Heart left ventricle (tissue), 16 donors: ENCODE measurements at places on chromosomes 11 and 22. TPM values are rescaled to one million over a fixed set of nuclear protein-coding genes. Genes with fewer than 3 reads are reported as not detected.

GRCh38 chr11:86246293-86246675, 1.7 kb downstream of the EED start:
- DNase-seq: no peak

DNA sequence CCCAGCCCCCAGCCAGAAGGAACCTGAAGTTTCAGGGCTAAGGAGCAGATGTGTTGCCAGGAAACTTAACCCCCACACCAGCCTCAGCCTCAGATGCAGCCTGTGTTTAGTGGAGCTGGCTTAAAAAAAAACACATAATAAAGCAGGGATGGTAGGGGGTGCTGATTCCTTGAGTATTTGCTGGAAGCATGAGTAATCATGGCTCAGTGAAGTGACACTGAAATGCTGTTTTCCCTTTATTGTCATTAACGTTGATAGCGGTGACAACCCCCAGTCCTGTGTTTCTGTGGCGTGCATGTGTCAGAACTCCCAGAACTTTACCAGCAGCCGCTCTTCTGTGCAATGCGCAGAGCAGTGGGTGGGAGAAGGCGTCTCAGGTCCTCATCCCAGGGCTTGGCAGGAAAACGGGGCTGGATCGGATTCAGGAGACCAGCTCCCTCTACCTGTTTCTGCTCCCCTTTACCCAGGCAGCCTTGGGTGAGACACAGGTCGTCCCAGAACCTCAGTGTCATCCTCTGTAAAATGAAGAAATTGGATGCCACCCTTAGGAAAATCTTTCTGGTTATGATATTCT, 1282.1 kb downstream of the TBC1D22A start:
- DNase-seq: no peak

DNA sequence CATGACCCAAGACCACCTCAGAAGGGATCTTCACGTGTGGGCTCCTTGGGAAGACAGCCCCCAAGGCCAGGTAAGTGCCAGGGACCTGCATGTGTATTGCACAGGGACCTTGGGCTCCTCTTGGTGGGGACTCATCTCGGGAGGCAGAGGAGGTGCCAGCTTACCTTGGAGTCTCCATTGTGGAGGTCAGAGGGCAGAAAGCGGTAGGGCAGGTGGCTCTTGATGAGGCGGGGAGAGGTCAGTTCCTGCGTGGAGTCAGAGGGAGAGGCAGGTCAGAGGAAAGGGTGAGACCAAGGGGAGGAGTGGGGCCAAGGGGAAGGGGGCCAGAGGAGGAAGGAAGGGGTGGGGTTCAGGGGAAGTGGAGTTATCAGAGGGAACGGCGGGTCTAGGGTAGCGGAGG, 22.5 kb downstream of the SULT4A1 start:
- DNase-seq: no peak

GRCh38 chr22:37186228-37186996, 1.6 kb downstream of the C1QTNF6 start:
- peak; percentile 22 for DNase-seq

DNA sequence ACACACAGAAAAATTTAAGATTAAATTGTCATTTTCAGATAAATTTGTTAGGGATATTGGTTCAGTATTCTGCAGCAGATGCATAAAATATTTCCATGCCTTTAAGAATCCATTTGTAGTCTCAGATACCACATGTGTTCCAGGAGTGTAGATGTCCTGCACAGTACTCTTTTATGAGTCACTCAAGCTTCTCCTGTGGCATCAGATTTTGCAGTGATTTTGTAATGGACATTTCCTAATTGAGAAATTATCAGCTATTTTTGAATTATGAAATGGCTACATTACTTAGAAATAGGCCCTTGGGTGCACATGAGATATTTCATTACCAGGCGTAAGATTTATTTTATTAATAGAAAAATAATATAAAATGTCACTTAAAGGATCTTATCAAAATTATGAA, 18.9 kb downstream of the MMP3 start:
- no peak for DNase-seq

DNA sequence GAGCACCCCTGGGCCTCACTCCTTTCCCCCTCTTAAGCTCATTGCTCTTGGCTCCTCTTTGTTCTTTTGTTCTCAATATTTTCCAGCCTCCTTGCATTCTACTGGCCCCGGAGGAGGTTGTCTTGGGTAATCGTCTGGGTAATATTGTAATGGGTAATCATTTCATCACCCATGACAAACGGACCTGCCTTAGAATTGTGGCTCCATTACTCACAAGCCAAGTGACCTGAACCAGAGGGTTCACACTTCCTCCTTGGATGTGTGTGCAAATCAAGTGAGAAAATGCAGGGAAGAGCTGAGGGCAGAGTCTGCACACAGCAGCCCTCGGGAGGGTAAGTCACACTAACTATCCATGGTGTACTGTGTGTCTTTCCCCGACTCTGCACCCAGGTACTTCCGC, 305.0 kb downstream of the BUD13 start:
- DNase-seq: no peak

The CBX7 gene
- 77.7 TPM for total RNA-seq

The SYT9 gene
- not detected for total RNA-seq

DNA sequence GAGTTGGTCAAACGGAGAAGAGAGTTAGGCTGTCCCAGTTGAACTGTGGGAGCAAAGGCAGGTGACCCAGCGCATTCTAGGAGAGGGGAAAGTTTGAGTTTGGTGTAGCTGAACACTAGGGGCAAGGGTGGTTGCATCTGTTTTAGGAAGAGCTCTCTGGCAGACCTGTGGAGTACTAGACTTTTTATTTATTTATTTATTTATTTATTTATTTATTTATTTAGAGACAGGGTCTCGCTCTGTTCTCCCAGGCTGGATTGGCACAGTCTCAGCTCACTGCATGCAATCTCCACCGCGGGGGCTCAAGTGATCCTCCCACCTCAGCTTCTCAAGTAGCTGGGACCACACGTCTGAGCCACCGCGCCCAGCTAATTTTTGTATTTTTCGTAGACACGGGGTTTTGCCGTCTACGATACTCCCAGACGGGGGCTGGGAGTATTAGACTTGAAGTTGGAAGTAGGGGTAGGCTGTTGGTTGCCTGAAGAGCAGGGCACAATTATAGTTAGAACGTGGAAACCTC, 950 bp upstream of the ACER3 start:
- DNase-seq: no peak

DNA sequence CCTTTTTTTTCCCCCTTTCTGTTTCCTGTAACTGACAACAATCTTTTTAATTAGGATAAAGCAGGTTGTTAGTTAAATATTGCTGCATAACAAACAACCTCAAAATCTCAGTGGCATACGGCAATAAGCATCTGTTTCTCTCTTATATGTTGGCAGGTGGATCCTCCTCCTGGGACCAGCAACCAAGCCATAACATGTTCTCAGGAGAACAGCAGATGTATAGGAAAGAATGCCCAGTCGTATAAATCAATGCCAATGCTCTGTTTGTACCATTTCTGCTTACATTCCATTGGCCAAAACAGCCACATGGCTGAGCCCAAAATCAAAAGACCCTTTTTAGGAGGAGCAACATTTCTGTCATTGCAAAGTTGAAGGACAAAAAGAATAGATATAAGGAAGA, 445.7 kb downstream of the AASDHPPT start:
- no peak for DNase-seq

DNA sequence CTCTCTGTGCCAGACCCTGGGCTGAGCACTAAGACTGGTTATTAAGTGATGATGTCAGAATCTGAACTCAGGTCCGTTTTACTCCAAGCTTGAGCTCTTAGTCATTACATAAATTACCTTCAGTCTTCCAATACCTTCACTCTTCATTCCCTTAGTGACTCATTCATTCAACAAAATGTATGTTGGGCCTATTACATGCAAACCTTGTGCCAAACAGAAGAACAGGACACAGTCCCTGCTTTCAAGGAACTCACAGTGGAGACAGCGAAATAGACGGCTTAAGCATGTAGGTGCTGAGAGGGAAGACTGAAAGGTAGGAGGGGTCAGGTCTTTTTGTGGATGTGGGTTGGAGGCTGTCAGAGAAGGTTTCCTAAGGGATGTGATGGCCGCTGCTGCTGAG, 3.3 kb downstream of the KCTD14 start:
- no peak for DNase-seq

DNA sequence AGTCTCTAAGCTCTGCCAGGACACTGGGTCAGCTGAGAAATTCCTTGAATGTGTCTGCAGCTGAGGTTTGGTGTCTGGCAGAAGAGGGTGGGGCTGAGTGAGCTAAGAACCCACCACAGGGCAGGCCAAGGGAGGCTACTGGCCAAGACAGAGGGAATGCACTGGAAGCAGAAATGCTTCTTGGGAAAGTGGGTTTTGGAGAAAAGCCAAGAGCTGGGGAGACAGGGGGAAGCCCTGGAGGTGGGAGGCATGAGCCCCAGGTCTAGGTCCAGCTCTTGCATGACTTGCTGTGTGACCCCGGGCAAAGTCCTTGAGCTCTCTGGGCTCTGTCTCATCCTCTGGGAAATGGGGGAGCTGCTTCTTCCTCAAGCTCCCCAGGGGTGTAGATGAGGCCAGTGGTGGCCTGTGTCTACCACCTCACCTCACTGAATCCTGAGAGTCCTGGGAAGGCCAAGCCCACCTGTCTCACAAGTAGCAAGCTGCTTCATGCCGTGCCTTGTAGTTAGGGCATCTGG, 2.3 kb downstream of the MMP11 start:
- no peak for DNase-seq

DNA sequence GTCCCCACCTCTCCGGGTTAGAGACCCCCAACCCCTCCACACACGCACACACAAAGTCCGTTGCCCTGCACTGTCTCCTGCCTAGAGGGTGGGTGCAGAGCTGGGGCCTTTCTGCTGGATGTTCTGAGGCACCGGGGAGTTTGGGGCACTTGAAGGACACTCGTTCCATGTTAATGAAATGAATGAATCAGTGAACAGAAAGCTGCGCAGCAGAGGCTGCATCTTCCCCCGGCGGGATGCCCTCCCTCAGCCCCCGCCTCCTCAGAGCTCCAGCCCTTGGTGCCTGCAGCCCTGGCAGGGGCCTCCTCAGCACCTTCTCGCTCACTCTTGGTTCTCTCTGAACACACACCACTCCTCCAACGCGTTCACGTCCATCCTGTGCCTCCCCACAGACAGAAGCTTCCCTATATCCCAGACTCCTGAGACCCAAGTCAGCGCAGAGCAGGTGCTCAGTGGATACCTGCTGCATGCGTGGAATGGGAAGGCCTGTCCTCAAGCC, 611.9 kb downstream of the TBC1D22A start:
- peak; percentile 11 for DNase-seq

GRCh38 chr22:24593836-24594568, 1.1 kb upstream of the LRRC75B start:
- no peak for DNase-seq
